M059J (cell line): ENCODE measurements at places on chromosomes 11 and 22. TPM values are rescaled to one million over a fixed set of nuclear protein-coding genes. Genes with fewer than 3 reads are reported as not detected.

DNA sequence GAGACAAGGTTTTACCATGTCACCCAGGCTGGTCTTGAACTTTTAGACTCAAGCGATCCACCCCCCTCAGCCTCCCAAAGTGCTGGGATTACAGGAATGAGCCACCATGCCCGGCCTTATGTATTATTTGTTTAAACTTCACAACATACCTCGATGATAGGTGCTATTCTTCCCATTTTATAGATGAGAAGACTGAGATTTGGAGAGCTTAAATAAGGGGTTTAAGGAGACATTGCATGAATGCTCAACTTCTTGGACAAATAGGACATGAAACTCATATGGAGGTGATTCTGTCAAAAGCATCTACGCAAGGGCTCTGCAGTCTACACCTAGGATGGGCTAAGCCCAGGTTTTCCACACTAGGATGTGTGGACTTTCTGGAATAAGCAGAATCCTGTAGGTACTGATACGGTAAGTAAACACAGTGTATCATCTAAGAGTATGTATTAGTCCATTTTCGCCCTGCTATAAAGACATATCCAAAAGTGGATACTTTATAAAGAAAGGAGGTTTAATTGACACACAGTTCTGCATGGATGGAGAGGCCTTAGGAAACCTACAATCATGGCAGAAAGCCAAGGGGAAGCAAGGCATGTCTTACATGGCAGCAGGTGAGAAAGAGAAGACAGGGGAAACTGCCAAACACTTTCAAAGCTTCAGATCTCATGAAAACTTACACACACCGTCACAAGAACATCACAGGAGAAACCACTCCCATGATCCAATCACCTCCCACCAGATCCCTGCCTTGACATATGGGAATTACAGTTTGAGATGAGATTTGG lies 62.8 kb upstream of the CAPRIN1 start:
- DNase-seq = no peak

DNA sequence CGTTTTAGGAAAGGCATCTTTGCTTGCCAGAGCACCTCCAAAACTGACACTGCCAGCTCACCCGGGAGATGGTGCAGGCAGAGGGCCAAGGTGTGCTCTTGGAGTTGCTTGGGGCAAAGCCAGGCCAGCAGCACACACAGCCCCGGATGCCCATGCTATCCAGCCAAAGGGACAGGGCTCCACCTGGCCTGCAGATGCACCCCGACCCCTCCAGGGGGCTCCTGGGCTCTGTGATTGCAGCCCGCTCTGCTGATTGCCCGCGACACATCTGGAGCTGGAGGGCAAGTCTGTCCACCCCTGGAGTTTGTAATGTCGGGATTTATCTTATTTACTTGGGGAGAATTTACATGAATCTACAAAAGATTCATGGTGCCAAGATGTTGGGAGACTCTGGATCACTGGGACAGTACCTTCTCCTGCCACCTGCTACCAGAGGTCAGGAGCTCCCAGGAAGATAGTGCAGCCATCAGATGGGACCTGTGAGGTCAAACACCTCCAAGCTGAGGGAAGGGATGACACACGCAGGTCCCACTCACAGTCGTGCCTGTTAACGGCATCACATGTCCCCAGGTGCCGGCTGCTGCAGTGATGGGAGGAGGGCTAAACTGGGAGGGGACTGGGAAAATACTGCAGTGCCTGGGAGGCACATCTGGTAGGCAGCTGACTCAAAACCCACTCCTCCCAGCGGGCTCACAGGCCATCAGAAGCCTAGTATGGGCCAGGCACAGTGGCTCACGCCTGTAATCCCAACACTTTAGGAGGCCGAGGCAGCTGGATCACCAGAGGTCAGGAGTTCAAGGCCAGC lies 17.2 kb downstream of the CBX7 start:
- DNase-seq = peak; percentile 26

GRCh38 chr11:77661670-77662069 lies 24.1 kb upstream of the CLNS1A start:
- DNase-seq = no peak

DNA sequence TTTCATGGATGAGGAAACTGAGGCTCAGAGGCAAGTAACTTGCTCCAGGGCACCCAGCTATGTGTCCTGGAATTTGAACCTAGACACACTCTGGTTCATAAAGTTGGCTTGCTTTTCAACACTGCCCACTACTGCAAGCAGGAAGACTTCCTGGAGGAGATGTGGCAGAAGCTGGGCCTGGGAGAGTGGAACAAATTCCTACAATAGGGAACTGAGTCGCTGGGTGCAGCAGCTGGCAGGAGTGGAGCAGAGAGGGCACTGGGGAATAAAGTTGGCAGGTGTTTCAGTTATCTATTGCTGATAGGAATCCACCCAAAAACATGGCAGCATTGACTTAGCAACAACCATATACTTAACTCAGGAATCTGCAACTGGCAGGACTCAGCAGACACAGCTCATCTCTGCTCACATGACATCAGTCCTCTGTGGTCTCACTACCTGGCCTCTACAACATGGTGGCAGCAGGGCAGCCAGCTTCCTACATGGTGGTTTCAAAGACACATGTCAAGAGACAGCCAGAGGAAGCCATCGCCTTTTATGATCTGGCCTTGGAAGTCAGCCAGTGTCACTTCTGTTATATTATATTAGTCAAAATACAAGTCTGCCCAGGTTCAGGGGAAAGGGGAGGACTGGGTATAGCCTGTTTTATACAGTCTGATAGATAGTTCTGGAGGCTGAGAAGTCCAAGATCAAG lies 10.6 kb upstream of the CARD10 start:
- DNase-seq = no peak

- no peak for DNase-seq
Observed at GRCh38 chr11:69537126-69537525, 55.7 kb downstream of the LINC01488 start.

DNA sequence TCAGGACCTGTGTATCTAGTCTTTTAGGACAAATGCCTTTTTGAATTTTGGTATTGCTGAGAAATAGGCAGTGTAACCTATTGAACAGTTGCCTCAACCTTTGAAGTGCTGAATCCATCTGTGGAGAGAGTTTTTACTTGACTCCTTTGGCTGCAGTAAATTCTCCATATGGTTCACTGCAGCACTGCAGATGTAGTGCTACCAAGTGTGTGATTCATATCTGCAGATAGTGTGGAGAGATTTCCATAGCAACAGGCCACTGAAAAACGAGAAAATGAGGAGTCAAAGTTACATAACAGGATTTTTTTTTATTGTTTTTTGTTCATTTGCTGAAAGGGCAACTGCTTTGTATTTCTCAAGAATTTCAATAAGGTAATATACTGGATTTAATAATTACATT lies 356.1 kb downstream of the RAB38 start:
- peak; percentile 51 for DNase-seq

- peak; percentile 4 for DNase-seq
Observed at GRCh38 chr11:24064309-24064903, 432.4 kb upstream of the LUZP2 start.

DNA sequence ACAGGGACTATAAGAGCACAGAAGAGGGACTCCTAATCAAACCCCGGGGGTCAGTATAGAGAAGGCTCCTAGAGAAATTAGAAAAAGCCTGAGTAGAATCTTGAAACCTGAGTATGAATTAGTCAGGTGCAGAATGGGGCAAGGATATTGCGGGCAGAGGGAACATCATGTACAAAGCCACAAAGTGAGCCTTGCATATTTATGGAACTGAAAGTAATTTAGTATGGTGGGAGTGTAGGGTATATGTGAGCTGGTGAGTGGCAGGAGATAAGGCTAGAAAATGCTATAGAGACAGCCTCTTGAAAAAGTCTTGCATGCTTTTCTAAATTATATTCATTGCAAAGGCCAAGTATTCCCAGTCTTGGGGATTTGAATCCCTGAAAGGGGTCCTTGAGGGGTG lies 93.7 kb downstream of the STIM1 start:
- DNase-seq = no peak

GRCh38 chr11:127789927-127790326 lies 789.4 kb upstream of the KIRREL3 start:
- peak; percentile 21 for DNase-seq

DNA sequence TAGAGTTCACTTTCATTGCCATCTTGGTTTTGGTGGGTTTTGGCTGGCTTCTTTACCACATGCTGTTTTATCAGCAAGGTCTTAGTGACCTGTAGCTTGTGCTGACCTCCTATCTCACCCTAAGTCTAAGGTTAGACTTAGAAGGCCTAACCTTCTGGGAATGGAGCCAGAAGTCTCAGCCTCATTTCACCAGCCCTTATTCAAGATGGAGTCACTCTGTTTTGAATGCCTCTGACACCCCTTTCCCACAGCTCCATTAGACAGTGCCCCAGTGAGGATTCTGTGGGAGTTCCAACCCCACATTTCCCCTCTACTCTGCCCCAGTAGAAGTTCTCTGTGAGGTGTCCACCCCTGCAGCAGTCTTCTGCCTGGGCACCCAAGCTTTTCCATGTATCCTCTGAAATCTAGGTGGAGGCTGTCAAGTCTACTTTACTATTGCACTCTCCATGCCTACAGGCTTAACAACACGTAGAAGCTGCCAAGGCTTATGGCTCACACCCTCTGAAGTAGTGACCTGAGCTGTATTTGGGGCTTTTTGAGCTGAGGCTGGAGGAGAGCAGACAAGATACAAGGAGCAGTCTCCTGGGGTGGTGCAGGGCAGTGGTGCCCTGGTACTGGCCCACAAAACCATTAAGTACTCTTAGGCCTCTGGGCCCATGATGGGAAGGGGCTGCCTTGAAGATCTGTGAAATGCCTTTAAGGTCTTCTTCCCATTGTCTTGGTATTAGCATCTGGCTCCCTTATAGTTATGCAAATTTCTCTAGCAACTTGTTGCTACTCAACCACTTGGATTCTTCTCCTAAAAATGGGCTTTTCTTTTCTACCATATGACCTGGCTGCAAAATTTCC lies 65.9 kb upstream of the SC5D start:
- DNase-seq = peak; percentile 33

GRCh38 chr22:29517215-29517908 lies 36.2 kb downstream of the THOC5 start:
- peak; percentile 1 for DNase-seq

GRCh38 chr11:84686716-84687115 lies 940.4 kb downstream of the DLG2 start:
- no peak for DNase-seq

DNA sequence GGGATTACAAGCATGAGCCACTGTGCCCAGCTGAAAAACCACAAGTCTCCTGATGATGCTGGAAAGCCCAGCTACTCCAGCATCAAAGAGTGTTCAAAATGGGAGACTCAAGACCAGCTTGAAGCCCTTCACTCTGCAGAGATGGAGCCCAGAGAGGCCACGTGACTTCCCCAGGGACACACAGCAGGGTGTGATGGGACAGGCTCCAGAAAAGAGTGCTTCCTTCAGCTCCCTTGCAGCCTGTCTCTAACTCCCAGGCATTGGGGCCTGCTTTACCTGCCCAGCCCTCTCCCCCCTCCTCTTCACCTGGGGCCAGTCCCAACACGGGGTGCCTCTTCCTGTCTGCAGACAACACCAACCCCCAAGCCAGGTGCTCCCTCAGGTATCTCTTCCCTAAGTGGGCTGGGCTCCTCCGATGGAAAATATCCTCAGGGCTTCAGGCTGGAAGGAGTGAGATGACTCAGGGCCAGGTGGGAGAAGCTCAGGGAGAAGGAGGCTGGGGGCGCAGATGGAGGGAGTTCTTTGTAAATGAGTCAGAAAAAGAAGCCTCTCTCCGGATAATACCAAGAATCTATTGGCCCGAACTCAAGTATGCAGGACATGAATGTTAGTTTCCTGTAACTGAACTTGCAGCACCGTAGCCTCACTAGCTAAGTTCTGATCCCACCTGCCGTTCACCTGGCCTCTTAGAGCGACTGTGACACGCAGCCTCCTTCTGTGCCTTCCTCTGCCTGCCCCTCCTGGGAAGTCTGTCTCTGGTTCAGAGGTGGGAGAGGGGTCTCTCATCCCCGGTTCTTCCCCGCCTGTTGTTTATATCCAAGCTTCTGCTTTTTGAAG lies 326.6 kb downstream of the MN1 start:
- DNase-seq = peak; percentile 97

- DNase-seq = peak; percentile 70
Observed at GRCh38 chr22:21712751-21713427, 22.7 kb downstream of the YPEL1 start.

GRCh38 chr11:118439646-118440045 lies 3.4 kb downstream of the KMT2A start:
- no peak for DNase-seq

GRCh38 chr11:120431633-120432032 lies 79.9 kb upstream of the GRIK4 start:
- DNase-seq = peak; percentile 83

DNA sequence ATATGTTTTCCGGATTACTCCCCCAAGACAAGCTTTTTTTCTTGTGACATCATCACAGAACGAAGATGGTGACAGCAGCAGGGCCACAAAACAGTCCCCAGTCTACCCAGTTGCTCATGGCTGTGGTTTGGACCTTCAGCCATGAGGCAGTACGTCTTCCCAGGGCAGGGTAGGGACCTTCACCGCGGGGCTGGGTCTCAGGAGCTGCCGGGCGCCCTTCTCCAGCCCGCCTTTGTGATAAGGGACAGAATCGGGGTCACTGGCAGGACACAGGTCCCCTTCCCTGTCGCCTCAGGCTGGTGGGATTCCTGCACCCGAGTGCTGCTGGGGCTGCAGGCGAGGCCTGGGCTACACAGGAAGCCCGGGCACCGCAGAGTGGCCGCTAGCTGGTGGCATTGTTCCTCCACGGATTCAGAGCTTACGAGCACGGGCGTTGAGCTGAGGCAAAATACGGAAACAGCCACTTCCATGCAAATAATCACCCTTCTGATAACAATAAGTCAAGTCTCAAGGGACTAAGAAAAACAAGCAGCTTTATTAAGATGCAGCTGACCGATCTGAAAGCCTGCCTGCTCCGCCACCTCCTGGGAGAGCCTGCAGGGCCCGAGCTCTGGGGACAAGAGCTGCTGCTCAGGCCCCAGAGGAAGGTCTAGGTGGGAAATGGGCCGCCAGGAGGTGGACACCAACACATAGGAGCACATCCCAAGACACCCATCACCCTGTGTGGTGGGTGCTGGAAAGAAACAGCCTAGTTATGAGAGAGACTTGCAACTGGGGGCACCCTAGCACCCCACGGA lies 12.3 kb downstream of the TBX1 start:
- no peak for DNase-seq

- DNase-seq = no peak
Observed at GRCh38 chr22:43481568-43482317, 69.9 kb downstream of the MPPED1 start.

- DNase-seq = no peak
Observed at GRCh38 chr22:37604875-37605274, 3.8 kb upstream of the GGA1 start.

GRCh38 chr22:44848791-44849420 lies 96.5 kb downstream of the ARHGAP8 start:
- DNase-seq = no peak

- no peak for DNase-seq
Observed at GRCh38 chr22:24086310-24086709, 75.2 kb downstream of the CABIN1 start.

DNA sequence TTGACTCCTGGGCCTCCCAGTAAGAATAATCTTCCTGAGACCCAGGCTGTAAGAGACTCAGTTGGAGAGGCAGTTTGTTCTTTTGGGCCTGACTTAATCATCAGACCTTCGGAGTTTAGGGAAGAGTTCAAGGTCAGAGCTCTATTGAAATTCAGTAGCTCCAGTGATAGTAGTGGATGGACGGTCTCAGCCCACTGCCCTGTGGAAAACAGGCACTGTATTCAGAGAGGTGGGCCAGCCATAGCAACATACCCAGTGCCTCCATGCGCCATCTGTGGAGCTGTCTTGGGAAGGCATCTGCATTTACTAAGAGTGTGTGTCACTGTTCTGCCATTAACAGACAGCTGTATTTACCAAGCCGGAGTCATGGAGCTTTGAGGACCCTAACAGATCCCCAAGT lies 2.9 kb downstream of the SMARCB1 start:
- no peak for DNase-seq

The TMEM86A gene
- 0.94 and 1.1 TPM in 2 replicates for total RNA-seq

The SPTY2D1 gene
- 14.5 and 29.3 TPM in 2 replicates for total RNA-seq

The OR5A1 gene
- total RNA-seq = not detected in 2 replicates

The MS4A12 gene
- 0.27 TPM in 1 of 2 replicates, not detected in the other for total RNA-seq

The MRGPRE gene
- total RNA-seq = not detected in 2 replicates
